LHCN-M2 (cell line): ENCODE measurements at places on chromosomes 12 and 14.

DNA sequence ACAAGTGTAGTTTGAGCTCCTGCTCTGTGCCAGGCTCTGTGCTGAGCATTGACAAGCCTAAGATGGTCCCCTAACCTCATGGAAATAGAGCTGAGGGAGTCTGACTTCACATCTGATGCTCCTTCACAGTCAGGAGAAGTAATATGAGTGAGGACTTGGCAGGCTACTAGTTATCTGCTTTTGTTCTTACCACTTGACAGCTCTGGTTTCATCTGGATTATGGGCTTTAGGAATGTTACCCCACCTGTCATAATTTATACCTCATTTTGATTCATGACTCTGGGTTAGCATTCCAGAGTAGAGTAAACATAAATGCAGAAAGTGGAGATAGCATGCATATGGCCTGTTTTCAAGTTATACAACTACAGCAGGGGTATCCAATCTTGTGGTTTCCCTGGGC, 40.5 kb downstream of the ATP6V1D start:
- DNase-seq: peak; percentile 64

DNA sequence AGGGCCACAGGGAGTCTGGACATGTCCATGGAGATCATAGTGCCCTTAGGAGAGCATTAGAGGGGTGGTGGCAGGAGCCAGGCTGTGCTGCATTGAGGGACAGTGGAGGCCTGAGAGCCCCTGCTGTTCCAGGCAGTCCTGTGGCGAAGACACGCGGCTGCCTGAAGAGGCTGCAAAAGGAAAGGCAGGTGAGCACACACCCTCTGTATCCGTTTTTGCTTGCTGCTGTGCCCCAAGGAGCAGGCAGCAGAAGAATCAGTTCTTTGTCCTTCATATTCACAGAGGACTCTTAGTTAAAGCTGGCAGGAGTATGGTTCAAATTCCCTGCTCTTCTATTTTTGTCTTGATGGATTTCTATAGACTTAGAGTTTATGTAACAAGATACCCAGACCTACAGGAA, 4.5 kb downstream of the SLC35E3 start:
- DNase-seq: no peak

DNA sequence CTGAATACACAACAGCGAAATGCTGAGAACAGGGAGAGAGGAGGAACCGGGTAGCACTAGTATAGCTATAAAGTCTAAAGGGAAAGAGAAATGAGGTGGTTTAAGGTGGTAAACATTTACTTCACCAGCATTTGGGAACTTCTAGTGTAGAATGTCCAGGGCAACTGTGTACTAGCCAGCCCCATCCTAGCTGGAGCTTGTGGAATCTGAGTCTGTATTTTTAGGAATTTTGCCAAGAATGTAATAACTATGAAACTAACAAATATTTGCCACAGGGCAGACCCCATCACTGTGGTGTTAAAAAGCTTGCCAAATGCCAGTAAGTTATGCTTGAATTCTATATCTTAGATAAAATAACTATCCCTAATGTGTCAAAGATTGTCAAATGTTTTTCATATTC, 398.9 kb upstream of the MIS18BP1 start:
- peak; percentile 44 for DNase-seq

DNA sequence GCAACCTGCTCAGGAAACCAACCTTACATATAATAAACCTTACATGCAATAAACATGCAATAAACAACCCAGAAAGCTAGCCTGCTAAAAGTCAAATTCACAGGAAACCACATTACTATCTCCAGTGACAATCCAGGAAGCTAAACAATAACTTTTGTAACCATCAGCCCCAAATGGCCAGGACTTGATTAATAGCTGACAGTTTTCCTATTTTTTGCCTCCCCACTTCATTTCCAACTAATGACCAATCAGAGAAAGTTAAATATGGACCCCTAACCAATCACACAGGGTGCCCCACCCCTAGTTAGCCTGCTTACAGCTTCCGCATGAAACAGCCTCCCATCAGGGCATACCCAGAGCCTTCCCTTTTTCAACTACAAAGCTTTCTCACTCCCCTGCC, 152.2 kb upstream of the LMNTD1 start:
- no peak for DNase-seq

- no peak for DNase-seq
Measured at GRCh38 chr14:102969060-102969791, 46.8 kb downstream of the AMN start.

- no peak for DNase-seq
Measured at GRCh38 chr14:36718216-36718615, 56.6 kb downstream of the PAX9 start.

DNA sequence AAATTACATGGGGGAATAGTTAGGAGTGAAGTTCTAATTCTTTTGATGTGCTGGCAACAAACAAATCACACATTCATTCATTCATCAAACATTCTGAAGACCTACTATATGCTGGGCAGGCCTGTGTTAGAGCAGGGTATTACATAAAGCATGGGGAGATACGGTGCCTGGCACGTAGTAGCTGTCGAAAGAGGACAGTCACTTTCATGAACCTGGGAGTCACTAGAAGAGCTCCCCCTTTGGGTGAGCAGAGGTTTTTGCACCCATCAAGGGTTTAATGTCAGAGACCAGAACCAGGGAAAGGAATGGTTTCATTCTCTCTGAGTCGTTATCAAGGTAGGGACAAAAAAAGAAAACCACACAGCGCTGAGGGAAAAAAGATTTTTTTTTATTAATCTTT, 10.0 kb downstream of the LHX5 start:
- DNase-seq: peak; percentile 22

- DNase-seq: no peak
Measured at GRCh38 chr12:31215518-31216232, 110.3 kb downstream of the SINHCAF start.

- no peak for DNase-seq
Measured at GRCh38 chr12:106134294-106134949, 4.3 kb downstream of the NUAK1 start.

GRCh38 chr12:1740161-1740948, 49.5 kb downstream of the ADIPOR2 start:
- no peak for DNase-seq

DNA sequence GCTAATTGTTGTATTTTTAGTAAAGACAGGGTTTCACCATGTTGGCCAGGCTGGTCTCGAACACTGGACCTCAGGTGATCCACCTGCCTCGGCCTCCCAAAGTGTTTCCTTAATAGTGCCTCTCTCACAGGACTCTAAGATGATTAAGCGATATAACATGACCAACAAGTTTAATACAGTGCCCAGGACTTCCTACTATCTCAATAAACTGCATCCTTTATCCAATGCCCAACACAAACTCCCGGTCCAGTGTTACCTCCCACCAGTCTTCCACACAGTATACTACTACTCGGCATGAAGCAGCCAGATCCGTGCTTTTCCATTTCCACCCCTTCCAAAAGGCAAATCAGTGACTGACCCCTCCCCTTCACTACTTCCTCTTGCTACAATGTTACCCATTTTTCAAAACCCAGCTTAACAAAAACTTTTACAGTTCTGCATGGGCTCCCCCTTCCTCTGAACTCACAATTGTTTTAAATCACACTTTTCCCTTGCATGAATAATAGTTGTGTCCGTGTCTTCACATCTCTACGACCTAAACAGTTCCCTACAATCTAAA, 900 bp downstream of the NOP2 start:
- DNase-seq: no peak

- no peak for DNase-seq
Measured at GRCh38 chr12:94426049-94426448, 33.6 kb downstream of the CEP83 start.

DNA sequence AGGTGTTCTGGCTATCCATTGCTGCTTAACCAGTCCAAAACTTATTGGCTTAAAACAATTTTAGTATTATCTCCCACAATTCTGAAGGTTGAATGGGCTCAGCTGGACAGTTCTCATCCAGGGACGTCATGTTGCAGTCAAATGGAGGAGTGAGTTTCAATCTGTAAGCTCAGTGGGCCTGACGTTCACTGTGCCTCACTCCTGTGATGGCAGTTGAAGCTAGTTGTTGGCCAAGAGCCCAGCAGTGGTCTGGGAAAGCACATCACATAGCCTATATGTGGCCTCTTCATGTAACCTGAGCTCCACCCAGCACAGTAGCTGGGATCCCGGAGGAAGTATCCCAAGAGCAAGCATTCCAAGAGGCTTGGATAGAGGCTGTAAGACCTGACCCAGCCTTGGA, 40.6 kb upstream of the CDKN3 start:
- DNase-seq: peak; percentile 67
